ENCODE measurements at places on chromosomes 12 and 14.

DNA sequence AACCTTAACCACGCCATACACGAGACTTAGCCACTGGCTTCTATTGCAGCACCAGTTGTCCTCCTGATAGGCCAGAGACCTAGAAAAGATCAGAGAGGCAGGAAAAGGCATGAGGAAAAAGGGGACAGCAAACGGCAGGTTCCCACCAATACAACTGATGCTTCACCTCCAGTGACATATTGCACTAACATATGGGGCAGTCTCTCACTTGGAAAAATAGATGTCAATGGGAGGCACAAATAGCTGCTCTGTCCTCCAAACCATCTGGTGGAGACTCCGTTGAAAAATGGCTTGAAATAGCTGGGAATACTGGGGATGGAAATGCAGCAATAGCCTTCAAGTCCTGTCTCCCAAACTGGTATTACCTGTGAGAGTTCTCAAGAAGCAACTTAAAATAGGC is 20.3 kb downstream of the SLC8A3 start:
- no peak for DNase-seq

- no peak for DNase-seq
These were observed 35.4 kb downstream of the MBIP start for GRCh38 chr14:36284971-36285595.

GRCh38 chr12:29518407-29518806 is 20.9 kb upstream of the OVCH1 start:
- DNase-seq = no peak

GRCh38 chr12:52370926-52371608 is 3.8 kb upstream of the KRT85 start:
- DNase-seq = no peak

- DNase-seq = no peak
These were observed 48.5 kb downstream of the SUDS3 start for GRCh38 chr12:118424884-118425283.

All from CD8-positive, alpha-beta memory T cell (primary cell).